CD4-positive, CD25-positive, alpha-beta regulatory T cell (primary cell): ENCODE measurements at places on chromosomes 1 and 21.

DNA sequence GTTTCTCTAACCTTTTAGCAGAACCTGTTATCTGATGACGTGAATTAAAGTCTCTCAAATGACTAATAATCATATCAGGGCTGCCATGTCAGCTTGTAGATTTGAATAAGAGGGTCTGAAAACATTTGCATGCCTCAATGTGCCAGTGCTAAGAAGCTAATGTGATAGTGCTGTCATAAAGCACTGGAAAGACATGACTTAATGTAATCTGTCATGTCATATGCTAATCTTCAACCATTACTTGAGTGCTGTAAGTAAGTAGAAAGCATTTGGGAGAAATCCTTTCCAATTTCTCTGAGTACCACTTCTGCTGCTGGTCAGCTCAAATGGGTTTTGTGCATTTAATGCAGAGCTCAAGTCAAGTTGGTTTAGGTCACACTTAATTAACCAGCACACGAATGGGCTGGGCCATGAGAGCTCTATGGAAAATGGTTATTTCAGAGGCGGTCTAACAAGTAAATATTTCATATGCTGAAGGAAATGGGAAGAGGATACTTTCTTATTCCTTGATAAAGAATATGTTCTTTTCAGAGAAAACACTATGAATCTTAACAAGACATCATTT is 609.2 kb downstream of the LMO4 start:
- no peak for DNase-seq

- no peak for DNase-seq
Measured at GRCh38 chr1:75133750-75134646, at the start of gene LHX8. Gene LHX8, plus strand, starts transcription at chr1:75134388. Its CDS starts 2,227 bp downstream, at chr1:75136615.

GRCh38 chr1:188444526-188444925 is 1615.8 kb downstream of the PLA2G4A start:
- DNase-seq = no peak

DNA sequence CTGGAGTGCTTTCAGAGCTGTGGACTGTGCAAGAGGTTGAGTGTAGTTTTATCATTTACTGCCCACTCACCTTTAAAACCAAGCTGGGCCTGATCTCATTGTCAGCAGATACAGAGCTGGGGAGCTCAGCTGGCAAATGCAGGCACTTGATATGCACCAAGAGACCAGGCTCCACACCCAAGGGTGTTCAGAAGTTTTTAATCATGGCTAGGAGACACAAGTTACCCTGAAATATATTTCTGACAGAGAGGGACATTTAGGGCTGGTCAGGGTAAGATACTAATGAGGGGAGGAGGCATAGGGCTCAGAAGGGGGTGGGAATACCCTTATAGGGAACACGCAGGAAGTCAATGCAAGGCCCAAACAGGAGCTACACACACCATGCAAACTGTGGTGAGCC is 153.7 kb downstream of the ELAVL4 start:
- DNase-seq = no peak

- no peak for DNase-seq
Measured at GRCh38 chr1:53075206-53075605, 13.2 kb downstream of the PODN start.

DNA sequence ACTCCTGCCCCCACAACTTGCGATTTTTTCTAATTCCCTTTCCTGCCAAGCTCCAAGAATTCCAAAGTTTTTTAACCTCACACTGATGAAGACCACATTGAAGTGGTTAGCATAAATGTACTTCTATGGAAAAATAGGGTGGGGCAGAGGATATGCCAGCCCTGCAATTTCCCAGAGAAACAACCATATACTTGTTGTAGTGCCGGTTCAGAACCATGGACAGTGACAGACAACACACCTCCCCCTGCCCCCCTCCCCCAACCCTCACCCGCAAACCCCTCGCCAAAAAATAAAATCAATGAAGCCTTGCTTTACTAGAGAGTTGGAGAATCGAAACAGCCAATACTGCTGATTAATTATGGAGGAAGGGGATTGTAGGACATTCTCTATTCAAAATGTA is 109.5 kb upstream of the GRIK3 start:
- DNase-seq = no peak

GRCh38 chr1:67580691-67581403 is 104.2 kb upstream of the GADD45A start:
- no peak for DNase-seq

DNA sequence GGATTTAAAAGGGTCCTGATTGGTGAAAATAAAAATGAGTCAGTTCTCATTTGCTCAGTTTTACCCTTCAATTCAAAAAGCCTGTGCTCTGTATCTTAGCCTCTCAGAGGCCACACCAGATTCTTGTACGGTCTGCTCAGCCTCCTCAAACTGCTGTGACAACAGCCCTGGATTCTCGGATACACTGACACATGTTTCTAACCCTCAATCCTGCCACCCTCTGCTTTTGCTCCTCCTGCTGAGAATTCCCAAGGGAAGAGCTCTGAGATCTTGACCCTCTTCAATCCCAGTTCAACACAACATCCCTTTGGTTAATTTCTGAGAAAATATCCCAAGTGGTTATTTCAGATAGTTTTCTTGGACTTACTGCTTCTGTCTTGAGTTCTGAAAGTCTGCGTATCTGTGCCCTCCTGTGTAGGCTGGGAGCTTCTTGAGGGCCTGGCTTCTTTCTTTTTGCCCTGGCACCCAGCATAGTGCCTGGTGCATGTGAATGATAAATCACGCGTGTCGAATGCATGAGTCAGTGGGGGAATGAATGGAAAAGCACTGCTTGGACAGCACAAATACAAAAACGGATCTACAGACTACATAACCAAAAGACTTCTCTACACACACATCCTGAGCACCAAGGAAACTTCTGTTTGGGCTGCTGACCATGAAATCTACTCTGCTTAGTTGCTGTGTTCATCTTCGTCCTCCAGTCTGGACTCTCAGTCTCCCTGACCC is 24.5 kb downstream of the IRF2BP2 start:
- no peak for DNase-seq
